Hematopoietic multipotent progenitor cell (in vitro differentiated cells): ENCODE measurements at places on chromosomes 7 and 10.

DNA sequence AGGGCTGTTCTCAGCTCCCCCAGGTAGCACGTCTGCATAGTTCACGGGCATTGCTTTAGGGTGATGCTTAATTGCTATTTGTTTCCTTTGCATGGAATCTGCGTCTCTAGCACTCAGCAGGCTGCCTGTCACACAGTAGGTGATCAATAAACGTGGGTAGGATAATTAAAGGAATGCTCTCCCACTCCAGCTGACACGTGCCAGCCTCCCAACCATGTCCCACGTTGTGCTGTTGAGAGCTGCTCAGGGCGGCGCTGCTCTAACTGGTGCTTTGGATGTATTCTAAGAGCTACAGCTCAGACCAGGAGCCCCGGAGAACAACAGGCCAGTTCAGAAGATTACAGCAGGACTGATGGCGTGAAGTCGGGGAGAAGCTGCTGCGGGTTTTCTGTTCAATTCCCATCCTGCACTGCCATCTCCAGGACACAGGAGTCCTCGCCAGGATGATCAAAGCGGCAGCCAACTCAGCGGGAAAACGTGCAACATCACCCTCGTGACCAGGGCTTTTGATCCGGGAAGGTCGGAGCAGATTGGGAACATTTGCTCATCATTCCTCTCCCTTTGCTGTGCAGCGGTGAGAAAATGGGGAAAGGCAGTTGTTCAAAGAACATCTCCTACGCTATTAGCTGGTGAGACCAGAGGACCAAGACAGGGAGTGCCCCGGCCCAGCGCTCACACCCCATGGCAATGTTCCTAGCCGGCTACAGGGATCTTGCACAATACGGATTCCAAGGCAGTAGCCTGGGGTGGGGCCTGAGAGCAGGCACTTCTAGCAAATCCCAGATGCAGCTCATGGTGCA, 50.5 kb upstream of the FOXK1 start:
- no peak for DNase-seq

- no peak for DNase-seq
Observed at GRCh38 chr10:82558014-82558607, 683.1 kb downstream of the NRG3 start.

GRCh38 chr10:107942826-107943225, 778.3 kb upstream of the SORCS1 start:
- no peak for DNase-seq

GRCh38 chr10:89301232-89301631, 614 bp upstream of the IFIT2 start:
- DNase-seq = peak; percentile 82

DNA sequence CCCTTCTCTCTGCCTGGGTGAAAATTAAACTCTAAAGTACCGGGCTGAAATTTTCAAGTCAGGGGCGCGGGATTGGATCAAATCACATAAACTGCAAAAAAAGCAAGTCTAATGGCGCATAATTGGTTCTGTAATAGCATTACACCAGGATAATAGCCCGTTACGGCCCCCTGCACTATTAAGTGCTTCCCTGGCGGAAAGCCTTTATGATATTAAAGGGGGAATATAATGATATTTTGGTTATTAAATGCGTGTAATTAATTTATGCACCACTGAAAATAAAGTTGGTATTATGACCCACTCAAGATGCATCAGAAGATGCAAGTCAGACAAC, 744 bp upstream of the DRGX start:
- DNase-seq = no peak
